BJ (cell line): ENCODE measurements at places on chromosomes 11 and 22. TPM values are rescaled to one million over a fixed set of nuclear protein-coding genes. Genes with fewer than 3 reads are reported as not detected.

DNA sequence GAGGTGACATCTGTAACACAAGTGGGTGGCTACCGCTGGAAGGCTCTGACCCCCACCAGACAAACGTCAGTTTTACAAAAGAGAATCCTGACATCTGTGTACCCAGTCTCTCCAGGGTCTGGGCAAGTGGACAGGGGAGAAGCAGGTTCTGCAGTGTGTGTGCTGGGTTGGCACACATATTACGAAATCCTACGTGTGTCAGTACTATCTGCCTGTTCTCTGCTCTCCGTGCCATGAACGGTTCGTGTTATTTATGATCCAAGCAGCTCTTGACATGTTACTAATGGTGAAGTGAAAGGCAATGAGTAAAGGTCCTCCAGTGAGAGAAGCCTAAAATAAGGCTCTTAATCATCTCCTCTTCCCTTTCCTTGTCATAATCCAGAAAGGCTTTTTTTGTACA lies 201.5 kb upstream of the MTMR2 start:
- no peak for DNase-seq

DNA sequence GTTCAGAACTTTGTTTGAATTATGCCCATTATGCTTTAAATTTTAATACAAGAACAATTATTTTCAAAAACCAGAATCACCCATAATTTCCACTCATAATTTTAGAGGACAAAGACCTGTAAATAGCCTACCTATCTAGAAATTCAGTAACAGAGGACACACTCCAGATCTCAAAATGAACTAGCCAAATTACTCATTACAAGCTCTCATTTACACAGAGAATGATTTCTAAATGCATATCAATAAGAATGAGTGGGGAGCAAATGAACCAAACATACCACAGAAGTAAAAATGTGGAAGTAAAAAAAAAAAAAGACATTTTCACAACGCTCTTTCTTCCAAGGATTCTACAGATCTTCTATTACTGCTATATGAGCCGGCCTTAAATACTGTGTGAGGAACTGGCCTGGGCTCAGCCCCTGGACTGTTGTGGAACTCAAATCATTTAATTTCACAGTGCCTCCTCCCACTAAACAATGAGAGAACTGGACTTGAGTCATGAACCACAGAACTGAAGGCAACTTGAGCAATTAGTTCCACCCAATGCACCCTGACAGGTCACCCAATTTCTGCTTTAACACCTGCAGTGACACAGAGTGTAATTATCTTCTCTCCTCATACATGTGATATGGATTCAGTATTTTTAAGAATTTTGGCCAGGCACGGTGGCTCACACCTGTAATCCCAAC lies 8.0 kb downstream of the MRTFA start:
- DNase-seq, result no peak

DNA sequence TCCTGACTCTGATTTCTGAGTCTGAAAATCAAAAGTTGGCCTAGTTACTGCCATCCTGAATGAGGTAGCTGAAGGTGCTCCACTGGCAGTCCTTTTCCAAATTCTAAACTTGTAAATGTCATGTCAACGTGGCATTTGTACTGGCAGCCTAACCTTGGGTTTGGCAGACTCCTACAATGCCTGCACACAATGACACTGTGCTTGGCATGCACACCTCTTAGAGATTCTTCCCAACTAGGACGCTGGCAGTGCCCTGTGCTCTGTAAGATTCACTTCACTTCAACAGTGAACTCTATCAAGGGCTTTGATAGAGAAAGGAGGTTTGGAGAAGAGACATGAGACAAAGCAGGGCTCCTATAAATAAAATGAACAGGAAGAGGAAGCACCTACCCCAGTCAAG lies 21.9 kb upstream of the PPP2R1B start:
- no peak for DNase-seq

DNA sequence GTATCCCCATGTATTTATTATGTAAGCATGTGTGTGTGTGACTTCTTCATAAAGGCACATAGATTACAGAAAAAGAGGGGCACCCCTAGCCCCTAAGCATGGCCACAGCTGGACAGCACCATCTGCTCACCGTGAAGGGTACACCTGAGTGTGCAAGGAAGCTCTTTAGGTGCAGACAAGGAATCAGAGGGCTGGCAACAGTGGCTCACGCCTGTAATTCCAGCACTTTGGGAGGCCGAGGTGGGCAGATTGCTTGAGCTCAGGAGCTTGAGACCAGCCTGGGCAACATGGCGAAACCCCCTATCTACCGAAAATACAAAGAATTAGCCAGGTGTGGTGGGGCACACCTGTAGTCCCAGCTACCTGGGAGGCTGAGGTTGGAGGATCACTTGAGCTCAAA lies 56.3 kb downstream of the DGCR2 start:
- no peak for DNase-seq

The OR10A3 gene
- polyA plus RNA-seq, result 0.07 TPM in 2 replicates

The CCDC157 gene
- polyA plus RNA-seq, result 1.3 and 1.6 TPM in 2 replicates

GRCh38 chr11:74280494-74280893 lies 30.9 kb downstream of the P4HA3 start:
- DNase-seq, result no peak

DNA sequence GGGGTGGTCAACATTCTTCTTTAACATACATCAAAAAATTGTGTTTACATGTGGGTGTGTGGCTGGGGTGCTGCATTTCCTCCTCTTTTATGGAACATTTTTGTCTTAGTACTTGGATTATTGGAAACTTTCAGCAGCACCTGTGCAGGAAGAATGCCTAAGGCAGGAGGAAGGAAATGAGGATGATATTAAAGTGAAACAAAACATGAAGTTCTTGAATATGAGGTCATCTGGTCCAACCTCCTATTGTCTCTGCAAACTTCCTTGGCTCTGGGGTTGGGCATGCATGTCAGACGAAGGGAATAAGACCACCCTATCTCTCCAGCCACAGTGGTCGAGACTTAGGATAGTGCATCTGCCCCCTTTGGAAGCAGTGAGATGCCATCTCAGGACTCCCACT lies 20.6 kb upstream of the OR9Q1 start:
- no peak for DNase-seq

The TRIM51 gene
- not detected in 2 replicates for polyA plus RNA-seq

The MAJIN gene
- not detected in 2 replicates for polyA plus RNA-seq

- DNase-seq, result no peak
Measured at GRCh38 chr22:35202376-35202775, 54.9 kb upstream of the HMGXB4 start.

DNA sequence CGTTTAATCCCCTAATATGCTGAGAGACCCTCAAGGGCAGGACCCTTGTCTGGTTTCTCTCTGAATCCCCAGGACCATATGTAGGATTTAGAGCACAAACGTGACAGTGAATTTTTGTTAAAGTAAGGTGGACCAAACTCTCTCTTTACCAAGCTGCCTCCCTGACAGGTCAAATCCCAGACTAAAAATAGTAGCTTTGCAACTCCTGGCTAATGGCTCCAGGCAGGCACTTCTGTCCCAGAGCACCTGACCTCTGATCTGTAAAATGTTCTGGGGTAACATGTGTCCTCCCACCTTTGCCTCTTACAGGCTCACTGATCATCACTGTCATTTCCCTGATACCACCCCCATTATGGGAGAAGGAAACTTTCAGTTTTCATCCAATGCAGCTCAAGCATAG lies 152.3 kb downstream of the SPON1 start:
- no peak for DNase-seq

The CTSF gene
- polyA plus RNA-seq, result 30.4 and 44.0 TPM in 2 replicates

The TCN2 gene
- polyA plus RNA-seq, result 9.1 and 15.8 TPM in 2 replicates

DNA sequence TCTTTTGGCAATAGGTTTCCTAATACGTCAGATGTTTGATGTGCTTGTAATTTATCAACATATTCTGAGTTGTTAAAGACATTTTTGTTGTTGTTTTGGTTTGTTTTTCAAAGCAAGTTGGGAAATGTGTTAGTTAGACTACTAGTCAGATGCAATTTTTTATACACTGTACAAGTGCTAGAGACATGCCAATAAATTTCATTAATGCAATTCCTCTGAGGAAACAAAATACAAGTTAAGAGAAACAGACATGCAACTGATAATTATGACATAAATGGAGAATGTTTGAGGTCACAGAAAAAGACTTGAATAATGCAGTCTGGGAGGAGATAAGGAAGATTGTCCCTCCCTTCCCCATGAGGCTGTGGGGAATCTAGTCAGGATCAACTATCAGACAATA lies 5.9 kb downstream of the OR51T1 start:
- DNase-seq, result no peak

- DNase-seq, result no peak
Measured at GRCh38 chr11:8271106-8271886, 7.6 kb upstream of the LMO1 start.

- peak; percentile 26 for DNase-seq
Measured at GRCh38 chr22:40975366-40975765, 24.2 kb downstream of the RBX1 start.

The OR4C11 gene
- polyA plus RNA-seq, result not detected in 2 replicates

- no peak for DNase-seq
Measured at GRCh38 chr11:112626731-112627130, 334.5 kb upstream of the NCAM1 start.

- no peak for DNase-seq
Measured at GRCh38 chr11:17564687-17565042, 17.6 kb downstream of the OTOG start.

DNA sequence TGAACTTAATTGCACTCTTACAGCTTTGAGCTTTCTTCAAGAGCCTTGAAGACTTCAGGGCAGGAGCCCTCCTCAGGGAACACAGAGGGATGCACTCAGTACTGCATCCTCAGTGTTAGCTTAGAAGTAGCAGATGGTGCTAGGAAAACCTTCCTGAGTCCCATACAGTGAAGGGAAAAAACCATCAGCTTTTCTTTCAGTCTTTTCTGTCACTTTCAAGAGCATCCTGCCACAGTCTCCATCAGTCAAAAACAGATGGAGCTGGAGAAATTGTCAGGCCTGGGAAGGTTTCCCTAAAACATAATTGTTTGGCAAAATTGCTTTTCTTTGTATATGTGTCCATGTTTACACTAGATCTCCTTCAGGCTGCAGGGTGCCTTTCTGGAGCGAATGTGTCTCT lies 384.1 kb downstream of the NELL1 start:
- DNase-seq, result no peak

- no peak for DNase-seq
Measured at GRCh38 chr11:35550374-35551036, 25.1 kb upstream of the PAMR1 start.

DNA sequence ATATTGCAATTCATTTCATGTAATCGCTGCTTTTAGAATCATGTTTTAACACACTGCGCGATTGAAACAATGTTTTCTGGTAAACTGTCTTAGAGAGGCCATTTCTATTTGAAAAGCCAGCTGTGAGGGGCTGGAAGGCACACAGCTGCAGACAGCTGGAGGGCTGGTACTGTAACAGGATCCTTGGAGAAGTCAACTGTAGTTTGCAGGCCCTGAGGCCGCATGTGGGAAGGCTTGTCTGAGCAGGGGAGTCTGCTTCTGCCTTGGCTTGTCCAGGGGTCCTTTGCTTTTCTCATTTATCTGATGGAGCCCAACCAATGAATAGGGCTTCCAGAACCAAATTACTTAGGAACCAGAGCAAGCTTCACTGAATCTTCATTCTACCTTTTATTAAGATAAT lies 313.5 kb downstream of the BLID start:
- DNase-seq, result no peak

GRCh38 chr11:23573429-23573828 lies 713.2 kb upstream of the CCDC179 start:
- DNase-seq, result no peak

- DNase-seq, result no peak
Measured at GRCh38 chr11:96173422-96173821, 169.6 kb downstream of the MAML2 start.

GRCh38 chr11:37115963-37116362 lies 517.9 kb upstream of the RAG2 start:
- no peak for DNase-seq

- DNase-seq, result no peak
Measured at GRCh38 chr22:39560127-39560526, 10.4 kb upstream of the CACNA1I start.

DNA sequence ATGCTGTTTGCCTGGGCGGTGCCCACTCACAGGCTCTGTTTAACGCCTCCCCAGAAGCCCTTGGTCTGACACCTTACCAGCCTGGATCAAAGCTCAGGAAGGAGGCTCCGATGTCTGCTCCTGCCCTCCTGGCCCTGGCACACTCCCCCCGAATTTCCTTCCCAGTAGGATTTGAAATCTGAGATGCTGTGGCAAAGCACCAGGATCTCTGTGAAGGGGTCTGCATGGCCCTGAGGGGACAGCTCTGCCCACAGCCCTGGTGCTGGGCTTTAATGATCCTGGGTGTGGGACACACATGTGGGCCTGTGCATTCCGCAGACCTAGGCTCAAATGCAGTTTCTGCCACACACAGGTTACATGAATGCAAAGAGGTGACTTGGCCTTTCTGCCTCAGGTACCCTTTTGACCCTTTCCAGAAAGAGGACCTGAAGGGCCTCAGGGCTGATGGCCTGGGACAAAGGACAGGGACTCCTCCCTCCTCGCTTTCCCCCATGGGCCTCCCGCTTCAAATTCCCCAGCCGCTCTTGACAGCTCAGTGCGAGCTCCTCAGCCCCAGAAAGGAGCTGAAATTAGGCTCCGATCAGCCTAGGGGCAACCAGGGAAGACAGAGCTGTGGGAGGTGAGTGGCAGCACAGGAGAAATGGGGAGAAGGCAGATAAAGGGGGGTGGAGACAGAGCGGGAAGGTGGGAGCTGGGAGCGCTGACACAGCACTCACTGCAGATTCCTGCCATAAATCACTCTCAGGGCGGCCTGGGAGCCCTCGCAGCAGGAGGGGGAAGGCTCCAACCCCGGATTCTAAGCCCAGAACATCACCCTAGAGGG lies 41.3 kb downstream of the TRIM29 start:
- DNase-seq, result no peak

The OR52N1 gene
- not detected in 2 replicates for polyA plus RNA-seq

GRCh38 chr11:64771861-64772260 lies 6.5 kb downstream of the SF1 start:
- no peak for DNase-seq

The RTN4RL2 gene
- 0.10 and 0.43 TPM in 2 replicates for polyA plus RNA-seq

- DNase-seq, result no peak
Measured at GRCh38 chr11:441418-442274, at the start of gene ANO9. TSS of gene ANO9 (minus strand) at chr11:442011. CDS start at chr11:441926, 85 bp downstream.

- no peak for DNase-seq
Measured at GRCh38 chr11:2472428-2473186, 27.8 kb downstream of the KCNQ1 start.
